Amygdala (tissue), 56 donors: ENCODE measurements at places on chromosomes 5 and 9.

- DNase-seq: no peak
Observed at GRCh38 chr9:133280392-133280791, 5.4 kb upstream of the ABO start.

DNA sequence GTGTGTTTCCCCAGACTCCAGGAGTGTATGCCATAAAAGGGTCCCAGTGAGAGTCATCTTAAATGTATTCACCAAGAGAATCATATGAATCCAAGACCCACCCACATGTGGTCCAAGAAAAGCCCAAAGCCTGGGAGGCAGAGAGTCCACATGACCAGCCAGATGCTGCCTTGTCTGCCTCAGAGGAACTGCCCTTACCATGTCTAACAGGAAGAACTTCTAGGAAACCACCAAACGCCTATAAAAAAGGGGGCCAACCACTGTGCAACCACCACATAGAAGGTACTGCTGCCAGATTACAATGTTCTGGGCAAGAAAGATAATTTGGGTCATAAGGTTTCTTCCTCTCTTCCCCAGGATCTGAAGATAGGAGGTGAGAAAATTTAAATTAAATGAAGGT lies 129.8 kb upstream of the SLC24A2 start:
- DNase-seq: no peak

DNA sequence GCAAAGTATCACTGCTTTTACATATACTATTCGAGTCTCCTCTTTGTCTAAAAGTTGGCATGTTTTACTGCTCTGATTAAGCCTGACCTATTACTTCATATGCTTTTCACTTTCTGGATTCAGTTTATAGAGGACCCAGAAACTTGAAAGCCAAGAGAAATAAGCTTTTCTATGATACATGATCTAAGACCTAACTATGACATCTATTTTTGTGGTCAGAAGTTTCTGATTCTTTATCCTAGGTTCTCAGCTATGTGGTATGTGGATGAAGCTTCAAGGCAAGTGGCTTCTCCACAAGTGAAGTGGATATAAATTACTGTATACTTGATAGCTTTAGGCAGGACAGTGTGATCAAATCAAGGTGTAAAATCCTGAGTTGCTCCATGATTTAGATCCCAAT lies 6.3 kb downstream of the EDIL3 start:
- no peak for DNase-seq

DNA sequence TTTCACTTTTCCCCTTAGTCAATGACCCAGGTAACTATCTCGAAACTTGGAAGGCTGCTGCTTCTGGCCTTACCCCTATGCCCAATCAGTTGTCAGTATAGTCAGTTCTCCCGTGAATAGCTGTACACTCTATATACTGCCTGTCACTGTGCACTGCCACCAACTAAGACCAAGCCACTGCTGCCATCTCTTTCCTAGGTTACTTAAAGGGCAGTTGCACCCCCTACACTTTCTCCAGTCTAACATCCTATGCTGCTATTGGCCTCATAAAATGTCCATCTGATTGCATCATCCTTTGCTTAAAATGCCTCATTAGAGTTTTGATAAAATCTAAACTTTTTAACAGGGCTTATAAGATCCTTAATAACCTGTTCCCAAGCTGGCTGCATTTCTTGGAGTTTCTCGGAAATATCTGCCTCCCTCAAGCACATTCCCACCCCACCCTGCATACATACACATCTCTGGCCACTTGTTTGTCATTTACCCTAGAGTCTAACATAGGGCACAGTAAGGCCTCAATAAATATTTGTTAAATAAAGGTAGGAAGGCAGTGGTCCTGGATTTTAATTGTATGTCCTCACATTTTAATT lies 32.8 kb upstream of the TNFAIP8 start:
- no peak for DNase-seq

DNA sequence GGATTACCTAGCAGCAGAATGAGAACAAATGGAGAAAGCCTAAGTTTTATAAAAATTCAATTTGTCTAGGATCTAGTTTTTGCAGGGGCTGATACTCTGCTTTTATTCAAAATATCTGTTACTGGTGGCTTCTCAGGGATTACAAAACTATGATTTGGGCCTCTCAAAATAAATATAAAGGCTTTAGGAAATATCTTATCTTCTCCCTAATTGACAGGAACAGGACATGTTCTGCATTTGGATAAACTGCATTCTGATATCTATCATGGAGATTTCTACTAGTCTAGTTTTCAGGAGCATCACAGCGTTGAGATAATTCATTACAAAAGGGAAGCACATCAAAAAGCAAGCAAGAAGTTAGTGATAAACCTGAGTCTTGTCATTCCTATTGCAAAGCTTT lies 127.1 kb upstream of the ITGA1 start:
- DNase-seq: no peak

- DNase-seq: no peak
Observed at GRCh38 chr5:176792655-176793342, 17.6 kb upstream of the UNC5A start.

- DNase-seq: no peak
Observed at GRCh38 chr9:88596376-88596775, 61.4 kb downstream of the NXNL2 start.

- DNase-seq: peak; percentile 29
Observed at GRCh38 chr5:154740957-154741356, 14.2 kb upstream of the LARP1 start.

DNA sequence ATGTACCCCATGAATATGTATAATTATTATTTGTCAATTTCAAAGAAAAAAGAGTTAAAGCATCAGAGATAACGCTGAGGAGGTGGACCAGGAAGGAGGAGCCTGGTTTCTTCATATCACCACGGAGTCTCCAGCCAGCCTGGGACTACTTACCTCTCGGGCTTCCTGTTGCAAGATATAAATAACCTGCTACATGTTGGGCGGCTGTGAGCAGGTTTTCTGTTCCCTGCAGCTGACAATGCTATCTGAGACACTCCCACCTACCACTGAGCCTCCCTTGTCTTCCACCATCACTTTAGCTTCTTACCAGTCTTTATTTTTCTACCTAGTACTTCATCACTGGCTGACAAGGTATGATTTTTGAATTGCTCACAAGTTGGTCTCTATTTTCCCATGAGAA lies 102.7 kb upstream of the CPEB4 start:
- no peak for DNase-seq

GRCh38 chr5:10352430-10353240 lies 860 bp upstream of the MARCHF6 start:
- no peak for DNase-seq

GRCh38 chr5:81140441-81140840 lies 92.7 kb upstream of the CKMT2 start:
- no peak for DNase-seq

- DNase-seq: no peak
Observed at GRCh38 chr9:90420768-90421513, 221.7 kb downstream of the DIRAS2 start.

DNA sequence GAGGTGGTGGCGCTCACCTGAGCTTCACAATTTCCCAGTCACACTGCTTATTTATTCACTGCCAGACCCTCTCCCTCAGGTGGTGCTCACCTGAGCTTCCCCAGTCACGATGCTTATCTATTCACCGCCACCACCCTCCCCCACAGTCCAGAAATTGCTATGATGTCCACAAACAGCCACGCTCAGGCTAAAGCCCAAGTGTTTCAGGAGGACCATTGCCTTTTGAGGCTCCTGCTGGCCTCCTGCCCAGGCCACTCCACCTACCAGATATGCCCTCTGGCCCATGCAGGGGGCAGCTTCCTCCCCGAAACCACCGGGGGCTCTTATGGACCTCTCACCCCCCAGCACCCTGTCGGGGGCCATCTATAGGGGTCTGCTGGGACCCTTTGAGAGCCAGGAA lies 4.6 kb downstream of the PDLIM7 start:
- DNase-seq: no peak

GRCh38 chr5:154830596-154830995 lies 19.8 kb downstream of the FAXDC2 start:
- no peak for DNase-seq

GRCh38 chr5:66727630-66728029 lies 131.4 kb downstream of the MAST4 start:
- no peak for DNase-seq

DNA sequence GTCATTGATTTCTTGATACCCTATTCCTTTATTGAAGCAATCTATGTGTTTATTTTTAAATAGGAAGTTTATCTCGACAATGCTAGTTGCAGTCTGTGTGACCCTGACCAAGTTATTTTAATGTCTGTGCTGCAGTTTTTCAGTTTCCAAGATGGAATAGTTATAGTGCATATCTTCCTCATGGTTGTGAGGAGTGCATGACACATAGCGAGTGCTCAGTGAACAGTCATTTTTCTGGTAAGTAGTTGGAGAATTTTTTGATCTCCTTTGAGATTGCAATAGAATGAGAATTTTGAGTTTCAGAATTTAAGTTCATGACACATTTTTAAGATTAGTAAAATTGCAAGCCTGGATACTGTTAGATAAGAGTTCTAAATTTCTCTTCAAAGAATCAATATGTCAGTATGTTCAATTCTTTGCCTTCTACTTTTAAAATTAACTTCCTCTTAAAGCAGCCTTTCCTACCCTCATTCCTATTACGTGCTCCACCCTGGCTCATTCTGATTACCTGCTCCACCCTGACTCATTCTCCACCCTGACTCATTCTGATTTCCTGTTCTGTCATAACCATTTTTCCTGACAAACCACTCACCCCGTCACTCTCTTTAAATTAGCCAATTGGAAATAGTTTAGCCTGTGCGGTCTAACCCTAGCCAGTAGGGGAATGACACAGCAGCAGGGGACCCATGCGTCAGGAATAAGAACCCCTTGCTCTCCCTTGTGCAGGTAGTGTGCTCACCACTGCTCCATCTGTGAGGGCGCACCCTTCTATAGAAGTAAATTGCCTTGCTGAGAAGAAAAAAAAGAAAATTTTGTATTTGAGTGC lies 30.7 kb downstream of the SPIN1 start:
- DNase-seq: no peak

GRCh38 chr5:10507575-10508096 lies 56.2 kb upstream of the ANKRD33B start:
- DNase-seq: no peak

DNA sequence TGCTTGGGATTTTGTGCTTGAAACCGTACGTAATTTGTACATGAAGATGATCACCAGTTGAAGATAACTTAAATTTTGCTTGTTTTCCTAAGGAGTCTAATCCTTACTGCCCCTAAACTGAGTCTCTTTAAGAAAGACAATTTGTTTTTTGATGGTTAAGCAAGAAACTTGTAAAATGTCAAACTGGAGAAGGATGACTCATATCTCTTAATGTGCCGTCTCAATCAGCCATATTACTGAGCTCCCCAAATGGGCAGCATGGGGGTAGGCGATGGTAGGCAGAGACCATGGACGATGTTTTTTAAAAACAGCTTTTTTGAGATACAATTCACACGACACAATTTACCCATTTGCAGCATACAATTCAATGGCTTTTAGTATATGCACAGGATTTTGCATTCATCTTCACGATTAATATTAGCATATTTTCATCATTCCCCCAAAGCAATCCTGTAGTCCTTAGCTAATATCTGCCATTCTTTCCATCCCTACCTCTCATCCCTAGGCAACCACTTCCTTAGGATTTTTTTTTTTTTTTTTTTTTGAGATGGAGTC lies 14.3 kb downstream of the ARHGAP26 start:
- DNase-seq: no peak

DNA sequence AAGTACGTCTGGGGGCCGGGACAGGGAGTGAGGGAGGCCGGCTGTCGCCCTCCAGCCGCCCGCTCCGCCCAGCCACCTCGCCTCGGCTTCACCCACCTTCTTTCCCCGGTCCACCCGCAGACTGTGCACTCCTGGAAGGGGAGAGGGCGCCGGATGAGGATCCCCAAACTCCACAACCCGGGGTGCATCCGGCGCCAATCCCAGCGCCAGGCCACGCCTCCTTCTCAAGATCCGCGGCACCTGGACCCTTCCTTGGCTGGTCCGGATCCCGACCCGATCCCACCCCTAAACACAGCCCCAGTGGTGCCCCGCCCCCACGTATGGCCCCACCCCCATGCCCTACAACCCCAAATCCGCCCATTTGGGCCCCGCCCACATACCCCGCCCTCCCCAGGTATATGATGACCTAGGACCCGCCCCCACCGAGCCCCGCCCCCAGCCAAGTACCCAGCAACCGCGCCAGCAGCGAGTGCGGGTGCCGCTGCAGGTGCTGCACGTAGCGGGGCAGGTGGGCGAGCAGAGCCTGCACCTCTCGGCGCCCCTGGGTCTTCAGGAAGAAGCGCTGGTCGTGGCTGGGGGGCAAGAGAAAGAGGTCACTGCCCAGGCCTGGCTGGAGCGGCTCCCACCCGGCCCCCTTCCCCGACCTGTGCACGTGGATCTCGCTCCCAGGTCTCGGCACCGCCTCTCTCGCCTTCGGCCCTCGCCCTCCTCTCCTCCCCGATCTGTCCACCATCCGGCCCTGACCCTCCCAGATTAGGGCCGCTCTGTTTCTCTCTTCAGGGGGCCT lies 3.2 kb downstream of the PIP5KL1 start:
- DNase-seq: no peak
